Activated T-helper 1 cell treated with anti-CD3 and anti-CD28 coated beads, Interleukin-2, amount 50 U/mL, for 16 hours (primary cell): ENCODE measurements at places on chromosomes 5 and 9.

DNA sequence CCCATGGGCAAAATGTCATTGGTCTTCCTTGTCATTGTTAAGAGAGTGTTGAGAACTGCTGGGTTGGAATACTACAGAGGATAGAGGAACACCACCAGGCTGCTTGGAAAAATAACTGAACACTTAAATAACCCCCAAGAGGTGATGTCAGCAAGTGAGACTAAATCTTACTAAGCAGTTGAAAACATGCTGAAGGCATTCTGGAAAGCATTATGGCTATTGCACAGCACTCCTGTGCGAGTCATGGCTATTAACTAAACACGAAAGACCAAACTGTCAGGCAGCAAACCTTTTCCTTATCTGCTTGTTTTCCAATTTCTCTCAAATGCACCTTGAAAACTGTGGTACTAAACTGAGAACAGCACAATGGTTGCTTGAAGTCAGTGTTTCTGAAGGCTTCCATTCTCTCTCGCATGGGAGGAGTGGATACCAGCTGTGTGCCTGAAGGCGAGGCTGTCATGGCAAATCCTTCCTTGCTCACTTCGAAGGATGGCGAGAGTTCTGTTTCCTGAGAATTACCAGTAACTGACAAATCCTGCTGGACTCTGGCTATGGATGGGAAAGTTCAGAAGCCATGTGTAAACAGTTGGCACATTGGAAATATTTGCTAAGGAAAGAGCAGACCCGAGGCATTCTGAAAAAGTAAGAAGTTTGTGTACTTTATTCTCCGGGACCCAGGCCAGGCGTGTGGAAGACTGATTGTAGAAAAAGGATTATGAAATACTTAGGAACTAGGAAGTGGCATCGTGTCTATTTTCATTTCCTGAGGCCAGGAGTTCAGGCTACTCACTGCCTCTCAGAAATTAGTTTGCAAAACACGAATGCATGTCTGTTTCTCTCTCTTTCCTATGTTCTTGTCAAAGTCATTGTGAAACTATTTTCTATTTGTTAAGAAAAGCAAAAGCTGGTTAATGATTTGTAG is 182.1 kb downstream of the DMRT2 start:
- DNase-seq: no peak

DNA sequence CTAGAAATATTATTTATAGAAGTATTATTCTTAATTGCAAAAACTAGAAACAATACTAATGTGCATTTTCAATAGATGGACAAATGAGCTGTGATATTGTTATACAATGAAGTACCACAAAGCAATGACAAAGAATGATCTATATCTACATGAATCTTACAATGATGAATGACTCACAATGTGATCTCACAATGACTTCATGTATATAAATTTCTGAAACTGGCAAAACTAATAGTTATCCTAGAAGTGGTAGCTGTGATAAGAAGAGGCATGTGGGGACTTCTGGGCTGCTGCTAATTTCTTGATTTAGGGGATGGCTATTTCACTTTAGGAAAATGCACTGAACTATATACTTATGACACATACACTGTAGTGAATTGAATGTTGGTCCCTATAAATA is 396.0 kb upstream of the ZNF608 start:
- no peak for DNase-seq

DNA sequence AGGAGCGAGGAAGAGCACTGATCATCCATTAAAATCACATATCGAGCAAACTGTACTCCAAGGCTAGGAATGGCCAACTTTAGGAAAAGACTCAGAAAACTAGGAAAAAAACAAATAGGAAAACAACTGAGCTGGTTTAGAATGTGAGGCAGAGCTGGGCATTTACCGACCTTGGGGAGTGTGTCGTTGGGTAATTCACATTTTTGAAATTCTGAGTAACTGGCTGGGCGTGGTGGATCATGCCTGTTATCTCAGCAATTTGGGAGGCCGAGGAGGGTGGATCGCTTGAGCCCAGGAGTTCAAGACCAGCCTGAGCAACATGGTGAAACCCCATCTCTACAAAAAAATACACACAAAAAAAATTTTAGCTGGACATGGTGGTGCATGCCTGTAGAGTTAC is 70.1 kb downstream of the ZFAND5 start:
- DNase-seq: no peak

- no peak for DNase-seq
Measured at GRCh38 chr9:36914212-36914577, 119.9 kb downstream of the PAX5 start.

DNA sequence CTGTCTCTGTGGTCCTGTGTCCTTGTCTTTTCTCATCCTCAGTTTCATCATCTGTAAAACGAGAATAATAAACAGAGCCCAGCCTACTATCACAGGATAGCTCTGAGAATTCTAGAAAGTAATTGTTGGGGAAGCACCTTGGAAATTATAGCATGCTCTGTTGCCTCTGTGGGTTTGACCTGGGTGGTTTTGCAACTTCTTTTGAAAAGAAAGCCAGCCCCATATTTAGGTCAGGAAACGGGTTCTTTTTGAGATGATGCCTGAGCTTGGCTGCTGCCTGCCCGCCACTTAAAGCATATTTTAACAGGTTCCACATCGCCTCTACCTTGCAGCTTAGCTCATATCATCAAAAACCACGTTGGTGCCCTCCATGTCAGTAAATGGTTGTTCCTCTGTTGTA is 111.1 kb downstream of the TLR4 start:
- DNase-seq: no peak

GRCh38 chr5:147753765-147754164 is 28.8 kb downstream of the JAKMIP2 start:
- DNase-seq: no peak

- DNase-seq: no peak
Measured at GRCh38 chr5:2201011-2201410, 318.3 kb upstream of the IRX4 start.

DNA sequence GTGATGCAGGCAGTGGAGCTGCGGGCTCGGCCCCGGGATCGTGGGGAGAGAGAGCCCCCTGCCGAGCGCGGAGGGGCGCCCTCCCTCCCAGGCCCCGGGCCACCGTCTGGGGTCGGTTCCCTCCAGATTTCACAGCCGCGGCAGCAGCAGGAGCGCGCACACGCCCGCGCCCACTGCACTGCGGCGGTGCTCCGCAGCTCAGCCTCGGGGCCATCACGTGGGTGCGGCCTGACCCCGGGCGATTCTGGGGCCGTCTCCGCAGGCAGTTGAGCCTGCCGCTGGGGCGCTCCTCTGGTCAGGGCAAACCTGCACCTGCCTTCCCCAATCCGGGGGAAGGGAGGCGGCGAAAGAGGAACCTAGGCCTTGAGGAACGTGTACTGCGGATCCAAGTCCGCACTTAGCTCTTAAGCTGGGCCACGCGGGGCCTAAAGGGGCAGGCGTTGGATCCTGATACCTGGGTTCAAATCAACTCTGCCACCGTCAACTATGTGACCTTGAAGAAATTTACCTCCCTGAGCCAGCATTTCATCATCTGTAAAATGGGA is 9.4 kb upstream of the DELE1 start:
- DNase-seq: no peak

- no peak for DNase-seq
Measured at GRCh38 chr5:154611341-154611767, 133.3 kb upstream of the HAND1 start.

DNA sequence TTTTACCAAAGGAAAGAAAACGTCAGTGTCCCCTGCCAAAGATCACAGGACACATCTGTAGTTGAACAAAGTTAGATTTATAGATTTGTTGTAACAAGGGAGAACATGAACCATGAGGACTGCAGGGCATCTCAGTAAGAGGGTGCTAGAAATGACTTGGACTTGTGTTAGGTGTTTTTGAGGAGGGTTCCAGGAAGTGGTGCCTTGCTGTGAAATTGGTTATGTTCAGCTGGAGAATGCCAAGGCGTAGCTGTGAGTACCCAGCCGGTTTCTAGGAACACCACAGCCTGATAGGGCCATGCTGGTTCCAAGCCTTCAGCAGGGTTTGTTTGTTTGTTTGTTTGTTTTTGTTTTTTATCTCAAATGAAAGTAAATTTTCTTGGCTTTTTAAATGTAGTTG is 5.3 kb downstream of the SPEF2 start:
- DNase-seq: no peak

GRCh38 chr5:78799266-78800017 is 150.9 kb upstream of the LHFPL2 start:
- DNase-seq: no peak

GRCh38 chr9:137354845-137355760 is 53.0 kb upstream of the NRARP start:
- DNase-seq: no peak

DNA sequence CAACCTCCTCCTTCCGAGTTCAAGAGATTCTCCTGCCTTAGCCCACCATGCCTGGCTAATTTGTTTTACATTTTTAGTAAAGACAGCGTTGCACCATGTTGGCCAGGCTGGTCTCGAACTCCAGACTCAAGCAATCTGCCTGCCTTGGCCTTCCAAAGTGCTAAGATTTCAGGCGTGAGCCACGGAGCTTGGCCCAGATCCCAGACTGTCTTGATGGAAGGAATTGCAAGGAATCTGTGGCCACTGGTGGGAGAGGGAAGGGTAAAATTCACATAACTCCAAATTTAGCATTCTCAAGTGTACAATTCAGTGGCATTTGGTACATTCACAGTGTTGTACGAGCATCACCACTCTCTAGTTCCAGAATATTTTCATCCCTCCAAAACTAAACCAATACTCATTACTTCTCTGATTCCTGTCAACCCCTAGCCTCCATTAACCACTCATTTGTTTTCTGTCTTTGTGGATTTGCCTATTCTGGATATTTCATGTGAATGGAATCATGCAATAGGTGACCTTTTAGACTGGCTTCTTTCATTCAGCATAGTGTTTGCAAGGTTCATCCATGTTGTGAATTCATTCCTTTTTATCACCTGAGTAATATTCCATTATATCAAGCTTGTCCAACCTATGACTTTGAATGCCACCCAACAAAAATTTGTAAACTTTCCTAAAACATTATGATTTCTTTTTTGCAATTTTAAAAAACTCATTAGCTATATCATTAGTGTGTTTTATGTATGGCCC is 8.9 kb upstream of the MYO10 start:
- DNase-seq: no peak

DNA sequence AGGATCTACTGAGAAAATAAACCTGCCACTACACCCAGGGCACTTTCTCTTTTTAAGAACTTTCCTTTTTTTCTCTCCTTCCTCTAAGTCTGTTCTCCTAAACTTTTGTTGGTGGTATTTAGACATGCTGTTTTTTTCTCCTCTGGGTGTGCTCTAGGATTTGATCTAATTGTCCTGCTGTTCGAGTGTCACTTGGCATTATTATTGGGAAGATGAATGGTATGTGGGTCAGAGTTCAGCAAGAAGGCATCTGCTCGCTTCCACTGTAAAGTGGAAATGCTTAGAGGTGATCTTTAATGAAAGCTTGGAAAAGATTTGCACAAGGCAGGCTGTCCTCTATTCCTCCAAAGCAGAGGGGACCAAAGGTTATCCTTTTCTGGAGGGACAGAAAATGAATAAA is 1.3 kb upstream of the PLPPR1 start:
- DNase-seq: no peak

DNA sequence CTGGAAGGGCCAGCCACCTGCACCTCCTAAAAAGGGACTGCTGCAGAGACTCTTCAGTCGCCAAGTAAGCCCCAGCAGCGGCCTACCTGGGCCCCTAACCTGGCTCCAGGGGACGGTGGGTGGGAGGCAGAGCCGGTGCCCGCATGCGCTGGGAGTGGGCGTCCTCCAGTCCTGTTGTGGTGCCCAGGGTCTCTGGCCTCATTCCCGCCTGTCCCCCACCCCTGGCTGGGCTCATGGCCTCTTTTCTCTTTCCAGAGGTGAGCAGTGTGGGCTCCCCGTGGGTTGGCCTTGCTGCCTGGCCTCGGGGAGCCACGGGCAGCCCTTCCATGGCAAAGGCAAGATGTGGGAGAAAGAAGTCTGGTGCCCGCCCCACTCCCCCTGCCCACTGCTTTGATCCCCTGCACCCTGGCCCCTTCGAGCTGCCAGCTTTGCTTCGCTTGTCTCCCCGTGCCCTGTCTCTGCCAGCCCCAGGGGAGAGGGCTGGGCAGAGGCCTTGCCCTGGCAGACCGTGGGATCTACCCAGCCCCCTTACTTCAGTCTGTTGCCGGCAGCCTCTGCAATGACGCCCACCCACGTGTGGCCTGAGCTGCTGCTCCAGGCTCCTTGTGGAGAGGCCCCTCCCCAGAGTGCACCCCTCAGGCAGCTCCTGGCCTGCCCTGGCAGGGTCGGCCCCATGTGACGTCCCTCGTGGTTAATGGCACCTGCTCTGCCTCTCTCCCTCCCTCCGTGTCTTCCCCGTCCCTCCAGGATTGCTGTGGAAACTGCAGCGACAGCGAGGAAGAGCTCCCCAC is 5.4 kb upstream of the PRR7 start:
- DNase-seq: no peak

DNA sequence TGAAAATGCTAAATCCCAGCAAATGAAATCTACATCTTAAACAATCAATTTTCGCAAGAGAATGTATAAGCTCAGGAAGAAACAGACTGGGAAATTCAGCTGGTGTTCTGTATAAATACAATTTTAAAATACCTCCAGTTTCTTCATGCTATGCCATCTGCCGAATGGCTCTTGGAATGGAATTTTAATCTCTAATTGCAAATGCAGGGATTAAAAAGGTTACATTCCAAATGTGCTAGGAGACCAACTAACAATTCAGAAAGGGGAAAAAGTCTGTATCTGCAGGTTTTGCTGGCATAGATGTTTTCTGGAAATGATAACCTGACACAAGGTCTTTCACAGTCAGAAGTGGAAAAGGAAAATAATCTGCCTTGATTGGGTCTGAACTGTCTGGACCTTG is 379.7 kb downstream of the MAT2B start:
- DNase-seq: no peak
